ENCODE measurements at places on chromosomes 1 and 21. TPM values are rescaled to one million over a fixed set of nuclear protein-coding genes. Genes with fewer than 3 reads are reported as not detected.

CNIH4 gene
- total RNA-seq: 21.0 TPM

CRNN gene
- not detected for total RNA-seq

COQ8A gene
- total RNA-seq: 24.7 TPM

OR2T35 gene
- total RNA-seq: 1.6 TPM

CIART gene
- total RNA-seq: 0.20 TPM

HMGCL gene
- total RNA-seq: 30.7 TPM

MROH9 gene
- total RNA-seq: not detected

KCNJ9 gene
- total RNA-seq: not detected

TIE1 gene
- total RNA-seq: not detected

ANKRD65 gene
- 0.13 TPM for total RNA-seq

PIGK gene
- 11.1 TPM for total RNA-seq

AUNIP gene
- total RNA-seq: 0.64 TPM

GABRD gene
- total RNA-seq: not detected

CD1D gene
- total RNA-seq: 5.0 TPM

DNA sequence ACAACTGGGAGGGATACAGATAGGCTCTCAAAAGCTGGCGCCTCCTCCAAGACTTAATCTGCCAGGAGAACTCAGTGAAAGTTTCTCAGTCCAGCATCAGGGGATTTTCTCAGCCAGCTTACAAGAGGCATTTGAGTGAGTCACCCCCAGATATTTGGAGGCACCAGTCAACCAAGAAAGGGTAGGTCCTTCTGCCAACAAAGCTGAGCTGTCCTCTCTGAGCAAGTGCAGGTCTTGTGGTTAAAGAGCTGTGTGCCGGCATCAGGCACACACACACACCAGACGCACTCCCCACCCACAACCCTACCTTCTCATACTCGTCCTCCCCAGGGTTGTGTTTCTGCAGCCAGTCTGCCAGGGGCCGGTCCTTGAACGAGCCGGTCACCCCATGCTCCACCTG is 27.0 kb upstream of the PPP1R15B start:
- no peaks in the 10 kb centered on the region for H3K27me3 ChIP-seq
- DNase-seq: no peak
- peaks cover 1% of the 10 kb centered on the region for H3K4me1 ChIP-seq
- H3K4me3 ChIP-seq: no peak overlapping the region
- peaks cover 95% of the 10 kb centered on the region for H3K36me3 ChIP-seq

DNA sequence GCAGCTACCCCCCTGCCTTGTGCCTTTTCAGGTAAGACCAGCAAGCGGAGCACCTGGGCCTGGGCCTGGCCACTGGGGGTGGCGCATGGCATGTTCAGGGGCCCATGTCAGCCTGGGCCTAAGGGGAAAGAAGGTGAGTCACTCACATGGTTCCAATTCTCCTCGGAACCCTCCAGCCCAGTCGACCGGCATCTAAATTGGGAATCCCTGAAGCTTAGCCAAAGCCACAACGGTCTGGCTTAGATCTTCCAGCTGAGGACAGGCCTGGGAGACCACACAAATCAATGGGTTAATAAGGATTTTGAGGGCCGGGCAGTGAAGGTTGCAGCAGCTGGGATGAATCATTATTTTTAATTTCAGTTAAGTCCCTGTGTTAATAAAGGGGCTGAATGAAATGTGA is 145.1 kb upstream of the SMYD2 start:
- H3K4me3 ChIP-seq: no peak overlapping the region
- no peaks in the 10 kb centered on the region for H3K4me1 ChIP-seq
- H3K27me3 ChIP-seq: no peaks in the 10 kb centered on the region
- DNase-seq: no peak
- no peak overlapping the region for H3K27ac ChIP-seq

DNA sequence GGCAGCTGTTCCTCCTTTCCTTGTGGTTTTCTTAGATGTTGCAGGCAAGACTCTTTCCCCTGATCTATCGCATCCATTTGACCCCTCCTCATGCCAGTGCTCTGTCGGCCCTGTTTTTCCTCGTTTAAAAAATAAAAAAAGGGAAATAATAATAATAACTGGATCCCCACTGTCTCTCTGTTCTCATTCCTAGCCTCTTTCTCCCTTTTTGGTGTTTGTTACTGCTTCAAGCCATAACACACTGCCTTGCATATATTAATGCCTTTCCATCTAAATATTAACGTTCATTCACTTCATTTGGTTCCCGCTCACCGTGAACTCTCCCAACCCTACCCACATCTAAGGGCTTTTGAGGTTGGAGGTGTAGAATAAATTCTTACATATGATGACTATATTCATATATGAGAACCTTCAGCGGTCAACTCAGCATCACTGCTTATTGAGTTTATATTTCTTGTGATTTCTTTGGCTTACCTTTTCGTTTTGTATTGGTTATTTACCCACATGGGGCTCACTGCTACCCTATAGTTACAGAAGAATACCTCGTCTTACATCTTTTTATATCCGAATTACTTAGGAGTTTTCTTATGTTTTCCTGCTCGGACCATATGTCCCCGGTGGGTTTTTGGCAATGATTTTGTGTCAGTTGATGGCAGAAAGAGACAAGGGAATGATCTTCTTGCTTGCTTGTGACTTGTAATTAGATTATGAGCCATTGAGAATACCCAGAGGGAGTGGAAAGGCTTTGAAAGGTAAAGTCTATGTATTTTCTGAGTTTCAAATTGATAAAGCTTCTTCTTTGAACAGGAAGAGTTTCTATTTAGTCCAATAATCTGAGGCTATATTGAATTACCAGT is 805 bp downstream of the ATG4C start:
- H3K36me3 ChIP-seq: no peaks in the 10 kb centered on the region
- H3K4me3 ChIP-seq: no peak overlapping the region
- H3K27ac ChIP-seq: no peak overlapping the region
- DNase-seq: no peak
- no peaks in the 10 kb centered on the region for H3K27me3 ChIP-seq

DNA sequence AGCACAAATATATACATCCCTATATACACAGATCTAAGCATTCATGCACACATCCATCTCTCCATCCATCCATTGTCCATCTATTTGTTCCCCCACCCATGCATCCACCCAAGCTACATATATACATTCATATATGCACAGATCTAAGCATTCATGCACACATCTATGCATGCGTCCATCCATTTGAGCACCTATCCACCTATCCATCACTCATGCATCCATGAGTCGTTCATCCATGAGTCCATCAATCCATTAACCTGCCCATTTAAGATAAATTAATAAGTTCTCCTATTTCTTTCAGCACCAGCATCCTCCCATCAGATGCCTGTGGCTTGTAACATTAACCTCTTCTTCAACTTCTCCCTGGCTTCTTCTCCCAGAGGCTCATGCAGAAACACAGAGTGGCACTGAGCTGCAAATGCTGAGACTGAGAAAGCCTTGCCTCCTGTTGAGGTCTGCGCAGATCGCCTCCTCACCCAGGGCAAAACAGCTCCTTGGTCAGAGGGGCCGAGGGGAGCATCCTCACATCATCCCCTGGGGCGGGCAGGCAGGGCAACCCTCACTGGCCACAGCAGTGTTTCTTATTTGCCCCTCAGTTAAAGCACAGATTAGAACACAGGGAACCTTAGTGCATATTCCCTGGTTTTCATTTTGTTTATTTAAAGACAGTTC is 17.4 kb upstream of the PDE9A start:
- H3K27ac ChIP-seq: no peak overlapping the region
- no peaks in the 10 kb centered on the region for H3K4me1 ChIP-seq
- no peaks in the 10 kb centered on the region for H3K36me3 ChIP-seq
- peaks cover 1% of the 10 kb centered on the region for H3K27me3 ChIP-seq
- no peak for DNase-seq

DNA sequence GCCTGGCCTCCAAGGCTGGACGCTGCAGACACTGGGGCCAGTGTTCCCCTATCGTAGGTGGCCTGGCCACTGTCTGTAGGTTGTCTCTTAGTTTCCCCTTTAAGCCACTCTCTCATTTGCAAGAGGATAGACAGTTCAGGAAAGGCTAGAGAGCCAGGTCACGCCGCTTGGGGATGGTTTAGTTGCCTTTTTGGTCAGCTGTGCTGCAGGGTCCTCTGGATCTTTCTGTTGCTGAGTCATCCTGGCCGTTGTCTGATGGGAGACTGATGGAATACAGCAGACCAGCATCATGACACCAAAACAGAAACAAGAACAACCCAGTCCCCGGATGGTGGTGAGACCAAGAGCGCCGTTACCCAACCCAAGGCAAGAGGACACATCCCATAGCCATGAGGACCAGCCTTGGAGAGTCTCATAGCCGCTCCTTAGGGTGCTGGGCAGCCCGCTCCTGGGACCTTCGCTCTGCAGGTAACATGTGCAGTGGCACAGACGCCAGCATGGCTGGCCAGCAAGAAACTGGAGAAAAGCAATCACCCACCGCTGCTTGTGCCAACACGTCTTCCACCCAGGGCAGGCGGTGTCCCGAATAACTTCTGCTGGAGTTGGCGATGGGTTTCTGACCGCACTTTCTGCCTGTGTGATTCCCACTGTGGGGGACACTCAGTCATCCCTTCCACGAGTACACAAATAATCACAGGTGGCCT is 79.1 kb upstream of the COL6A1 start:
- no peak for DNase-seq
- no peak overlapping the region for H3K4me3 ChIP-seq
- no peaks in the 10 kb centered on the region for H3K4me1 ChIP-seq
- H3K27ac ChIP-seq: no peak overlapping the region

DNA sequence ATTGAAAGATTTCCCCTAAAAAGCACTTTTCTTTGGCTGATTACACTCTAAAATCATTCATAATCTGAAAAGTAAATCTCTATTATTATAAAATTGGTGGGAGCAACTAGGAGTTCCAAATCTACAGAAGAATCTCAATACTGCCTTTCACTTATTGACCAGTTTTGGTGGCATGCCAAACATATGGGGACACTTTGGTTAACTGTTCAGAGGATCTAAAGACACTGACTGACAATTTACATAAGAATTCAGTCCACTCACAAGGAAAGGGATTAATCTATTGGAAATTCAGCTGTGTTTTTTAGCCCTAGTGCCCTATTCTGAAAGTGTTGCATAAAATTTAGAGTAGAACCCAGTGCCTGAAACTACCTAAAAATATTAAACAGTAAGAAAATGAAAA is 113.6 kb downstream of the LRRC40 start:
- no peak overlapping the region for H3K4me3 ChIP-seq
- H3K27me3 ChIP-seq: peaks cover 6% of the 10 kb centered on the region
- H3K27ac ChIP-seq: no peak overlapping the region
- no peaks in the 10 kb centered on the region for H3K36me3 ChIP-seq

DNA sequence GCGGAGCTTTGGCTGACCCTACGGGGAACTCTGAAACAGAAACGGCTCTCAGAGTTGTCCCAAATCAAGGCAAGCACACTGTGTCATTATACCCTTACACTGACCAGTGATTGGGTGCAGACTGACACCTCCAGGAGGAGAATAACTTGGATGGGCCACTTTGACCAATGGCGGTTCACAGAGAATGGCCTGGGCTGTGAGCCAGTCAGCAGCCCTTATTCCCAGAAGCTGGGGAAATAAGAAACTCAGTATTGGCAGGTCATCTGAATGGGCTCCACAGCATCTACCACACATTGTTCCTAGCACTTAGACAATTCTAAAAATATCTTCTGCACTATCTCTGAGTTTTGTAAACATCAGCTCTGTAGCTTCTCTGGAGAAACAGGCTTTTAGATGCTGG is 265.2 kb downstream of the ADGRL2 start:
- no peak for DNase-seq
- H3K27me3 ChIP-seq: no peaks in the 10 kb centered on the region
- no peaks in the 10 kb centered on the region for H3K36me3 ChIP-seq
- H3K27ac ChIP-seq: no peak overlapping the region

GRCh38 chr1:213585959-213586586 is 401.7 kb upstream of the PROX1 start:
- no peak for DNase-seq
- no peak overlapping the region for H3K4me3 ChIP-seq
- H3K36me3 ChIP-seq: no peaks in the 10 kb centered on the region
- H3K4me1 ChIP-seq: no peaks in the 10 kb centered on the region

DNA sequence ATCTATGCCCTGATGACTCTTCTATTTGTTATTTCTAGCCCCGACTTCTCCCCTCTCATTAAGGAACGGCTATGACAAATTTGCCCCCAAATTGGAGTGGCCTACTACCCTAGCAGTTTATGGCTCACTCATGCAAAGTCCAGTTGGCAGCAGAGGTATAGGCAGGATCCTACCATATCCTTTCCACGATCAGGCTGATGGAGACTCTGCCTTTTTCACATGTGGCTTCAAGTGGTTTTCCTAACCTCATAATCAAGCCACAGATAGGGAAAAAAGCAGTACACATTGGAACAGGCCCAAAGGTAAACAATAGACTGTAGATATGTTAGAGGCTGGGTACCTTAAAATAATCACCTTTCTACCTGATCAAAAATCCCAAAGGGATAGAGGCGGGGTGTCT is 292.5 kb downstream of the NCAM2 start:
- H3K36me3 ChIP-seq: no peaks in the 10 kb centered on the region
- H3K4me1 ChIP-seq: no peaks in the 10 kb centered on the region
- no peak for DNase-seq
- no peaks in the 10 kb centered on the region for H3K27me3 ChIP-seq
- no peak overlapping the region for H3K27ac ChIP-seq

DNA sequence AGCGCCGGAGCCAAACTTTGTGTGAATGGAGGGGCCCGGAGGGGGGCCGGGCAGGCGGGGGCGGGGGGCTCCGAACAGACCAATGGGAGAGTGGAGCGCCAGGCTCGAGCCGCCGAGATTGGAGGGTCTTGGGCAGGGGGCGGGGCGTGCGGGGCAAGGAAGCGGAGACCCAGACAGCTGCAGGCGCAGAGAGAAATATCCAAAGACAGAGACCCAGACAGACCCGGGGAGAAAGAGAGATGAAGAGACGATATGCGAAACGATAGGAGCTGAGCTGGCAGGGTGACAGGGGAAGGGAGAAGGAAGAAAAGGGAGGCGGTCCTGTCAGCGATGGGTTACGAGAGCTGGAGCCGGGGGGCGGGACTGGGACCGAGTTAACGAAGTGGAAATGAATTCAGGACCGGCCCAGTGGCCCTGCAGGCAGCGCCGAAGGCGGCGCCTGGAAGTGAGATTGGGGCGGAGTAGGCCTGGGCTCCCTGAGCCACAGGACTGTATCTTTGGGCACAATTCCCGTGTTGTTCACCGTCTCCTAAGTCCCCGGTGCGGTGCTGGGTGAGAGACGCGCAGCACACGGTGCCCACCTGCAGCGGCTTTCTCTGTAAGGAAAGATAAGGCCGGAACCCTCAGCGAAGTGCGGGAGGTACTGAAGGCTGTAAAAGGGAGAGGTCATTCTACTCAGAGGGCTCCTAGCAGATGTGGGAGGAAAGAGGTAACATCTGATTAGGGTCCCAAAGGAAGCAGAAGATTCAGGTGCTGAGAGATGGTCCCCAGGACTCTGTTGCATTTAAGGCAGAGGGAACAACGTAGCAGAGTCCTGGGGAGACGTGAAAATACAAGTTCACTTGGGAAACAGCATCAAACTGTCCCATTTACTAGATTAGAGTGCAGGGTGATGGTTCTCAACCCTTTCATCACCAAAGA is 543 bp upstream of the KCNJ10 start:
- H3K36me3 ChIP-seq: no peaks in the 10 kb centered on the region
- peaks cover 50% of the 10 kb centered on the region for H3K27me3 ChIP-seq
- no peak overlapping the region for H3K27ac ChIP-seq
- peaks cover 7% of the 10 kb centered on the region for H3K4me1 ChIP-seq

GRCh38 chr1:21383785-21384401 is 56.0 kb upstream of the NBPF3 start:
- no peak for DNase-seq
- no peaks in the 10 kb centered on the region for H3K36me3 ChIP-seq
- no peak overlapping the region for H3K4me3 ChIP-seq
- H3K27me3 ChIP-seq: peaks cover 15% of the 10 kb centered on the region
- peaks cover 19% of the 10 kb centered on the region for H3K4me1 ChIP-seq
- no peak overlapping the region for H3K27ac ChIP-seq

- H3K4me1 ChIP-seq: no peaks in the 10 kb centered on the region
- no peak for DNase-seq
- H3K27ac ChIP-seq: no peak overlapping the region
- no peaks in the 10 kb centered on the region for H3K27me3 ChIP-seq
- H3K4me3 ChIP-seq: no peak overlapping the region
These were observed 401.5 kb downstream of the RPS6KC1 start for GRCh38 chr1:213452501-213452900.

All from activated B cell treated with CpG ODN at 0.5 μM for 24 hours (primary cell).